Mammary epithelial cell (primary cell): ENCODE measurements at places on chromosomes 1 and 21. TPM values are rescaled to one million over a fixed set of nuclear protein-coding genes. Genes with fewer than 3 reads are reported as not detected.

- peak; percentile 87 for DNase-seq
These were observed 2.0 kb upstream of the KRTAP19-1 start for GRCh38 chr21:30482130-30482529.

DNA sequence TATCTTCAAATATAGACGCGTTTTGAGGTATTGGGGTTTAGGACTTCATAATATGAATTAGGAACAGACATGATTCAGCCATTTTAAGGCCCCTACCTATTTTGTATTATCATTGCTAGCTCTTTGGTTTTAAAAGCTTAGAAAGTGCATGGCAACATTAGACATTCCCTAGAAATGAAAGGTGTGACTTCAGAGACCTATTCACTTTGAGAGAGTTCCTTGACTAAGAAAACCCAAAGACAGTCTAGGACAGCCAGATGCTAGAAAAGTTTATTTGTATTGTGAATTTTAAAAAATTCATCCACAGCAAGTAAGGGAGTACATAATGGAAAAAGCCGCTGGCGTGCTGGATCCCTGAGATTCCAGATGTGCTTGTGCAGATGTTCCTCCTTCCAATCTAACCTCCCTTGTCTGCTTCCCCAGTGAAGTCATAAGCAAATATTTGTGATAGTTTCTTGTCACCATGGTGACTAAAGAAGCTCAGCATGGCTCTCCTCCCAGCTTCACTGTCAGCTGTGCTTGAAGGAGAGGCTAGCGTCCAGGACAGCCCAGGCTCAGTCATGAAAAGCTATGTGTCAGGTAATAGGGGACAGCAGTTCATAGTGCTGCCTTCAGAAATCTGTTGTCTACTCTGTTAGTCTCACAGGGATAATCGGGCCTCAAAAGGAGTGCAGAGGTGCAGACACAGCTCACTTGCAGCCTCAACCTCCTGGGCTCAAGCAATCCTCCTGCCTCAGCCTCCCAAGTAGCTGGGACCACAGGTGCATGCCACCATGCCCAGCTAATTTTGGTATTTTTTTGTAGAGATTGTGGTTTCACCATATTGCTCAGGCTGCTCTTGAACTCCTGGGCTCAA is 34.8 kb downstream of the KPNA6 start:
- peak; percentile 44 for DNase-seq

BRINP3 gene
- total RNA-seq: not detected in 2 replicates

DNA sequence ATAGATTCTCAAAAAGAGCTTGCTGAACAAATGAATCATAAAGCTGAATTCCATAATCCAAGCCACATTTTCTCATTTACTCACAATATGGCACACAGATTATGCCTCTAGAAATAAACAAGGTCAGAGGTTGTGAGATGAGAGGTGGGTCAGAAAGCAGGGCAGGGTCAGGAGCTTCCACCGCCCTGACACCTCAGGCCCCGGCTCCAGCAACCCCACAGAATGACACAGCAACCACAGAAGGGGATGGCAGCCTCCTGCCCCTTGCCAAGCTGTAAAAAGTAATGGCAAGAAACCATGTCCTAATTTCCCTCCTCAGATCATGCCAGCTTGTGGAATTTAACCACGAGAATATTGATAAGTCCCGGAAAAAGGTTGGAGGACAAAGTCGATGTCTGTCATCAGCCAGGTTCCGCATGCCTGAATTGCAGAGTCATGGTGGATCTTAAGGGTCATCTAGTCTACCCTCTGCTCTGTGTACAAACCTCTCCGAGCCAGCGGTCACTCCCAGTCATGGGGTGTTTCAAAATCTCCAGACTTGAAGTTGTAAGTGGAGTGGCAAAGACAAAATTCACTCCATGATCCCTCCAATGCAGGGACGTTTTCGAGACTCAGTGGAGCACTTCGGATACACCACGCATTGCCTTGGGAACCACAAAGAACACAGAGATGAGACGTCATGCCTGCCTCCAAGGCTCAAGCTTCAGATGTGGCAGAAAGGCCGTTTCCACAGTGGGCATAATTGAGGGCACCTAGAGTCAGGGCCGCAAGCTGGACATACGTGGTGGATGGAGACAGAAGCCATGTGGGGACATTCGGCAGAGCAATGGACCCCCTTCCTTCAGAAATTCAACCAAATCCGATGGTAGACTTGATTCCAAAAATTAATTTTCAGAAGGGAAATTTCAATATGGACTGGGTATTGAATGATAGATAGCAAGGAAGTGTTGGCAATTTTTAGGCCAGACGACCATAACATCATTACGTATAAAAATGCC is 254.0 kb downstream of the TOMM20 start:
- DNase-seq: no peak

DNA sequence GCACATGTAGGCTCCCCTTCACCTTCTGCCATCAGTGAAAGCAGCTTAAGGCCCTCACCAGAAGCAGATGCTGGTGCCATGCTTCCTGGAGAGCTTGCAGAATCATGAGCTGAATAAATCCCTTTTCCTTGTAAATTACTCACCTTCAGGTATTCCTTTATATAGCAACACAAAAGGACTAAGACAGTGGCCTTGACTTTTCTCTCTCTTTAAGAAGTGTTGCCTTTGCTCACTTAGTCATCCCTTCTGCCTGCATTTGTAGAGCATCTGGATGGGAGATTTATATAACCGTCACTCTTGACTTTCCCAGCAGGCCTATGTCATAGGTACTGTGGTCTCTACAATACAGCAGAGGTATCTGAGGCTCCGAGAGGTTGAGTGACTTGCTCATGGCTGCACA is 3.7 kb downstream of the PCSK9 start:
- no peak for DNase-seq

DNA sequence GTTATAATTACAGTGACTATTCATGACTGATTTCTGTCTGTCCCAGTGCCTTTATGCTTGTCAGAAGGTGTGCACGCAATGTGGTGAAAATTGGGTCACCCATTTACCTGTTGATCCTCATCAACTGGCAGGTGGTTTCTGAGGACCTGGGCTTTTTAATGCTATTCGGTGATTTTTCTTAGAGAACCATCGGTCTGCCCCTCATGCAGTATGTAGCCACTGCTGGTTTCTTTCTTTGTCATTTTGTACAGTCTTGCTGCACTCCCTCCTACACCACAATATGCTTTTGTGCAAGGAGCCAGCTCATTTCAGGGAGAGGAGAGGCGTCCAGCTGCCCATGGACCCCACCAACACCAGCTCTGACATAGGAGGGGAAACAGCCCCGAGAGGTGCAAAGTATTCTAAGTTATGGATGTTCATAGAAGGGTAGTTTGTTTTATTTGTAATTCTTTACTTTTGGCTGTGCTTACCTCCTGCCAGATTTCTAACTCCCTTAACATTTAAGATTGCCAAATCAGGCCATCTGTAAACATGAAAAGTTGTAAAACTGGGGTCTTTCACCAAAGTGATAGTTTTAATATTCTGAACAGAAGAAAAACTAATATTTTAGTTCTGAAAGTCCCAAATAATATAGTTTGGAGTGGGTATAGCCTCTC is 325.3 kb downstream of the PTBP2 start:
- DNase-seq: no peak

- no peak for DNase-seq
These were observed 569.3 kb upstream of the ZRANB2 start for GRCh38 chr1:71650119-71650518.

TEX38 gene
- not detected for total RNA-seq

- DNase-seq: peak; percentile 51
These were observed 1.1 kb upstream of the ZNF496 start for GRCh38 chr1:247332623-247333361.
